ENCODE measurements at places on chromosomes 7 and 10.

DNA sequence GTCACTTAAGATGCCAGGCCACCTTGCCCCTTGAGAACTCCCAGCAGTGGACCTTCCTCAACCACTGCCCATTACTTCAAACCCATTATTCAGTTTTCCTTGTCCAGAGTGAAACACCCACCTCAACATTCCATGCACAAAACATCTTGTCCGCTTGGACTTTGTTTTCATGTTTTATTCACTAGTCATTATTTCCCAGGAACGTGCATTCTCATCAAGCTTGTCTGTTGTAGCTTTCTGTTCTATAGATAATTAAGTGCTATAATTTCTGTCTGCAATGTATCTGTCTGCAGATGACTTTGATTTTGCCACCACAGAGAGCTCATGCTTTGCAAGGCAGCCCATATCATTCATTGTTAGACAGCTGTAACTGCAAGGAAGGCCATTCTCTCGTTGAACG is 117.4 kb downstream of the RAB18 start:
- no peak for DNase-seq

GRCh38 chr10:97981816-97982215 is 48.6 kb downstream of the CRTAC1 start:
- no peak for DNase-seq

DNA sequence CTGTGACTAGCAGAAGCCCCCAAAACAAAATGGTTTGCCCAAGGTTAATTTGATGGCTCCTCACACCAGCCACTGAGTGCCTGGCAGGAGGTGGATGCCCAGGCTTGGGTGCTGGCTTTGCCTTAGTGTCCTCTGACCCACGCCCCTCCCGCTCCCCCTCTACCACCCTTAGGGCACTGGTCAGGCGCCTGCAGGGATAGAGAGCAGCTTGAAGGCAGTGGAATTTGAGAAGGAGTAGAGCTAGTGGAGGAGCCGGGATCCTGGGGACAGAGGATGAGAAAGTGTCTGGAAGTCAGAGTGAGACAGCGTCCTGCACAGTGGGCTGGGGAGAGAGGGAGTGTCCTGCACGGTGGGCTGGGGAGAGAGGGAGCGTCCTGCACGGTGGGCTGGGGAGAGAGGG is 139.4 kb downstream of the DNAJB6 start:
- DNase-seq, result no peak

DNA sequence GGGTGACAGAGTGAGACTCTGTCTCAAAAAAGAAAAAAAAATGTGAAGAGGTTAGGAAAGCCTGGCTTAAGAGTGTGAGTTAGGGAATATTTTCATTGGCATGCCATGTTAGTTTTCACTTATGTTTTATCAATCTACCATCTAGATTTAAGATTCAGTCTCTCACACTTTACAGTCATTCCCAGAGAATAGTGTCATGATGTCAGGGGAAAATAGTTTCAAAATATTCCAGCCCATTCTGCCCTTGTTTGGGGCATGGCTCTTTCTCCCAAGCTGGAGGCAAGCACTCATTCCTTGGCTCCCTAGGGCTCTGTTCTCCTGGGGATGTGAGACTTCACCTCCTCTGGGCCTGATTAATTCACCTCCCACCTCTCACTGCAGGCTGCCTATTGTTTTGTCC is 331.5 kb downstream of the CXCL12 start:
- no peak for DNase-seq

- no peak for DNase-seq
Observed at GRCh38 chr10:96235326-96236089, 35.9 kb downstream of the BLNK start.

- DNase-seq, result peak; percentile 85
Observed at GRCh38 chr10:72254813-72255568, 18.7 kb upstream of the DDIT4 start.

GRCh38 chr7:37550426-37550825 is 101.8 kb upstream of the ELMO1 start:
- no peak for DNase-seq

- no peak for DNase-seq
Observed at GRCh38 chr7:155383756-155384491, 74.0 kb upstream of the EN2 start.

DNA sequence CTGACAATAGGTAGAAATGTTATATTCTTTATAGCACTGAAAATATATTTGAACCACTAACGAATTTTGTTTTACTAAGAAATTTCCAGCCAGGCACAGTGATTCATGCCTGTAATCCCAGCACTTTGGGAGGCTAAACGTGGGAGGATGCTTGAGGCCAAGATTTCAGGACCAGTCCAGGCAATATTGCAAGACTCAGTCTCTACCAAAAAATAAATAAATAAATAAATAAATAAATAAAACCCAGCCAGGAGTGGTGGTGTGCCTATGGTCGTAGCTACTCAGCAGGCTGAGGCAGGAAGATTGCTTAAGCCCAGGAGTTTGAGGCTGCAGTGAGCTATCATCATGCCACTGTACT is 39.8 kb downstream of the PIP4K2A start:
- no peak for DNase-seq

DNA sequence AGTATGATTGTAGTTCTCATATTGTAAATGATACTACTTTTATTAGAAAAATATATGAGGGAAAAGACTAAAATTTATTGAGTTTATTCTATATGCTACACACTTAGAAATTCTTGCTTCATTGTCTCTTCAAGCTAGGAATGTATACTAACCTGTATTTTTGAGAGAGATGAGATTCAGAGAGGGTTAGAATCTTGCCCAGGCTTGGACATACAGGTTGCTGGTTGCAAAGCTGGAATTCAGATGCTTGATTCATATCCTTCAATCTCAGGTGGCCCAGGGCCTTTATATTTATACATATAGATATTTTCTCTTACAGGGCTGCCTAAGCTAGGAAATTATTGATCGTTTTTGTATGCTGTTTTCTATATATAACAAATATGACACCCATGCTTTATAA is 324.2 kb downstream of the CDK14 start:
- DNase-seq, result no peak

DNA sequence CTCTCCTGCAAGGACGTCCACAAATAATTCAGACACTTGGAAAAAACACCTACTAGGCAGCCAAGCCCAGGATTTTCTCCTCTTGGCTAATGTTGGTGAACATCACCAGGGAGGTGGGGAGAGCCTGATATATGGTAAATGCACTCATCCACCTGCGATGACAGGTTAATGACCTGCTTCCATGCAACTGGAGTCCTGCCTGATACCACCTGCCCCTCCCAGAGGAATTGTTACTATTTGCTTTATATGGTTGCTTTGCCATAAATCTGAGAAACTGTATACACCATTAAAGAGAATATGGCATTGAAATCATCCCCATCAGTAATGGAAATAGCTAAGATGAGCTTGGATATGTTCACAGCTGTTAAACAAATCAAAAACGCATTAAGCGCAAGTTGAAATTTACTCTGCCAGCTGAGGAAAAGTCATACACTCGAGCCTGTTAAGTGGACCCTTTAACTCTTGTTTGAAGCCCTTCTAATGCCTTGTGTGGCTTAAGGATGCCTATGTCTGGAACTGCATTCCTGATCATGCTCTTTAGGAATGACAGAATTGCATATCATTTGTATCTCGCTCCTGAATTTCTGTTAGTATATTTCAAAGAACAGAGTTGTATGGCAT is 208.3 kb downstream of the PRPF18 start:
- no peak for DNase-seq

DNA sequence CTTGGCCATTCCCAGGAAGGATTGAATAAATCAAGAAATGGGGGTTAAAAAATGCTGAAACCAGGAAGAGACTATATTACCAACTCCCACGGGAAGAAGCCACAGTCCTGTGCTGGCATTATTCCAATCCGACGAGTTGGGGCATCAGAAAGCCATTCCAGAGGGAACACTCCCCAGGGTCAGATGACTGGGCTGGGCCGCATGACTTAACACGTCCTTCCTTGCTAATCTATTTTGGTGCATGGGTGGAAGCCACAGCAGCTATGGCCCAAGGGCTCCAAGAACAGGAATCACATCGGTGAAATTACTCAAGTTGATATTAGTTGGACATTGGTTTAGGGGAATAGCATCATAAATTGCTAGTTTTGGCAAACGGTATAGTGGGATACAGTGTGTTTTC is 592.9 kb upstream of the NRP1 start:
- DNase-seq, result no peak

DNA sequence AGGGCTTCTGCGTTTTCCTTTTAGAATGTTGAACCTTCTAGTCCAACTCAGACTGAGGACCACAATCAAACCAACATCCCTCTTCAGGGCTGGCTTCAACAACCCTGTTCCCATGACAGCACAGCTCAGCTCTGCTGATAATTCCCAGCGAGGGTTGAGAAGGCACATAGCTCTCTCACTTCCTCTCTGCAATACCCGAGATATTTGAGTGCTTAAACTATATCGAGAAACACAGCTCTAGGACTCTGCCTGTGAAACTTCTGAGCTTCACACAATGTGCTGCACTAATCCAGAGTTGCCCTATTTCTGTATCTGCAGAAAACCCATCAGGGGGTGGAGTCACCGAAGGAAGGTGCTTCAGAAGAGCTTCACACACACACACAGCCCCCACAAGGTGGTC is 1.6 kb upstream of the ADARB2 start:
- DNase-seq, result no peak

- peak; percentile 7 for DNase-seq
Observed at GRCh38 chr10:127243490-127244272, 47.3 kb upstream of the INSYN2A start.

- DNase-seq, result no peak
Observed at GRCh38 chr7:26195867-26196657, 4.5 kb downstream of the HNRNPA2B1 start.

DNA sequence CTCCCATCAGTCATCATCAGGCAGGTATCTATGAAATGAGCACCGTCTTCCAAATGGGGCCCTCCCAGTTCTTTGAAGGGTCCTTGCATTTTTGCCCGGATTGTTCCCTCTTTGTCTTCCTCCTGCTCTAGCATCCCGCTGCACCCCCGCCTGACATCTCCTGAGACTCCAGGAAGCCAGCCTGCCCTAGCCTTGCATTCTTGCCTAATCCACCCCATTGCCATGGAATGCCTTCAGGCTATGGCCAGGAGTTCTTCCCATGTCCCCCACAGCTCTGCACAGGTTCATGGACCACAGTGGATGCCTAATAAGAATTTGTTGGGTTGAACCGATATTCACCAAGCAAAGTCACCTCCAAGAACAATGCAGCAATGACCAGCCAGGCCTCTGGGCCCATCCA is 62.1 kb downstream of the ZMIZ1 start:
- DNase-seq, result no peak

DNA sequence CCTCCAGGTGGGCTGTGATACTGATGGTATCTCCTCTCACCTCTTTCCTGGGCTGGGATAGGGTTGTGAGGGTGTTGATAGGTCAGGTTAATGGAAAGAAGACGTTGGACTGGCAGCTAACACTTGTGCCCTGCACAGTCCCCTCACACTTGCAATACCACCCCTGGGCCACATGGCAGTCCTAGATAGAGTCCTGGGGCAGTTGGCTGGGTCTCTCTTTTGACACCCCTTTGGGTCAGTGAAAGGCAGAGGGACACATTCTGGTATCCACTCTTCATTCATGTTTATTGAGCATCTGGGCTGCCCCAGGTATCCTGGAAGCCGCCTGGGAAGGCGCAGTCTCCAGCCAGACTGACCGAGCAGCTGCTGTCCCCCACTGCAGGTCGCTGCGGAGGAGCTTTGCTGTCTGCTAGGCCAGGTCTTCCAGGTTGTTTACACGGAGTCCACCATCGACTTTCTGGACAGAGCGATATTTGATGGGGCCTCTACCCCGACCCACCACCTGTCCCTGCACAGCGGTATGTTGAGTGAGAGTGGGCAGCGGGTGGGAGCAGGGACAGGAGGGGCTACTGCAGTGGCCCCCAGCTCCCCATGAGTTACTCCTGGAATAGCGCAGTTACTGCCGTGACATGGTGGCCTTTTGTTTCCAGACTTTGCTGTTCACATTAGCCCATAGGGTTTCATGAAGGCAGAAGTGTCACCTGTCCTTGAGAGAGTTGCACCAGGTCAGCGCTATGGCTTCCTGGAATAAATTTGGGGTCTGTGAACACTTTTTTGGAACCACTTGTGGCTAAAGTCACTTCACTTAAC is 19.1 kb downstream of the NACAD start:
- no peak for DNase-seq

DNA sequence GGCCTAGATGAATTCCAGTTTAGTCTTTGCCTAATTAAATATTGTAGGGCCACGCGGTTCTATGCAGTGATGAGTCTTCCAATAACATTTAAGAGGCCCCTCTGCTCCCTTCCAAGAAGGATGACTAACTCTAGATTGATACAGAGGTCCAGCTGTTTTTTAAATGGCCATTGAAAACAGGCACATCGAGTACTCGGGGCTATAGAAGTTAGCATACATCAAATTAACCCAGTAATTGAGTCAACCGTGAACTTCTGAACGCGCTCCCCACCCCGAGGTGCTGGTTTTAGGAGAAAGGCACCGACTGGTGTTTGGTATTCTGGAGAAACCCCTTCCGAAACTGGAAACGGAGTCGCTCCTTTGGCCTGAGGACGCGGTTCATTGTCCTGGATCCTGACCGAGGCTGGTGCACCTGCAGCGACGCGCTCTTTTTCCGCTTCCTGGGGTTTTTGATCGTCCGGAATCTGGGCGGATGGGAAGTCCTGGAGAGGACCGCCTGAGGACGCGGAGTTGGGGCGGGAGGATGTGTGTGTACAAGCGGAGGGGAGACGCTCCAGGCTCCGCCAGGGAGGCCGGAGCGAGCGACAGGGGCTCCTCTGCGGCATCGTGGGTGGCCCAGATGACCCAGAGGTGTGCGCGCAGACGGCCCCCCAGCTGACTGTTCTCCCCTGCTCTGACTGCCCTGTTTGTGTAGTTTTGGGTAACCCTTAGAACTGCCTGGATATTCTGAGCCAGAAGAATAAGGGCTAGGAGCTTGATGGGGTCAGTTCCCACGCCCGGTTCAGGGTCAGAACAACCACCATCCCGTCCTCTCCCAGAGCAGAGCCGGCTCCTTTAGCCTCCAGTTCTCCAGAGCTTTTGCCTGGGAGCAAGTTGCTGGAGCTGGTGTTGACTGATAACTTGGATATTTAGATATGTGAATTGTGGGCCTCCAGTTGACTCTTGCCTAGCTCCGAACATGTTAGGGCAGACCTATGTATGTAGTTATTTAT is 711 bp downstream of the FAM221A start:
- DNase-seq, result peak; percentile 47

DNA sequence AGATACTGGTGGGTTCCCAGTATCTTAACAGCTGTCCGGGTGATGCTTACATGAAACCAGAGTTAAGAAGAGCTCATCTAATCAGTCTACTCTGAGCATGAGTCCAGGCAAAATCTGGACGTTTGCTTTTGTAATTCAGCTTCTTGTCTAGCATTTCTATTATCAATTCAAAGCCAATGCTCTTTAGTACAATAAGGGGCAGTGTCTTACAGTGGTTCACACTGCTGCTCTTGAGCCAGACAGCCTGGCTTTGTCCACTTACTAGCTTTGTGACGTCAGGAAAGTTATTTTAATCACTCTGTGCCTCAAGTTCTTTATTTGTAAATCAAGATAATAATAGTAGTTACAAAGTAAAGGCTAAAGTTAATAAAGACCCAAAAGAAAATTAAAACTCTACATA is 227.3 kb upstream of the TCF7L2 start:
- DNase-seq, result no peak

Measured in LNCaP clone FGC (cell line).